Activated T-cell treated with anti-CD3 and anti-CD28 coated beads for 48 hours (primary cell): ENCODE measurements at places on chromosomes 16 and 17.

DNA sequence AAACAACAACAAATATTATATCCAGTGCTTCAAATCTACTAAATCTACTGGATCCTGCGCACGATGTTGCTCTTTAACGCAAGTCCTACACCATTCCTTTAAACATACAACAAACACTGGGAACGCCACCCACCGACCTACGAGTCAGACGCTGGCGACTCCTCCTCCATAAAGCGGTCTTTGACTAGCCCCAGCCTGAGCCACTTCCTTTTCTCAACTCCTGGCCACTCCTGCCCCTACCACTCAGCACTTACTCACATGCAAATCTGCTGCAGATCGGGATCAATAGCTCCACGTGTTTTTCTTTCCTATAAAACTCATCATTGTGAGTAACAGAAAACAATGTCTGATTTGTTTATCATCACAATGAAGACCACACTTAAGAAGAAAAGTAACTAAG is 32.8 kb upstream of the MNT start:
- no peak for DNase-seq

GRCh38 chr16:72246423-72246822 is 74.5 kb upstream of the PMFBP1 start:
- DNase-seq: no peak

- DNase-seq: no peak
Observed at GRCh38 chr17:8861495-8862181, 5.8 kb downstream of the PIK3R6 start.

GRCh38 chr16:84616515-84616914 is 1.4 kb downstream of the COTL1 start:
- no peak for DNase-seq

DNA sequence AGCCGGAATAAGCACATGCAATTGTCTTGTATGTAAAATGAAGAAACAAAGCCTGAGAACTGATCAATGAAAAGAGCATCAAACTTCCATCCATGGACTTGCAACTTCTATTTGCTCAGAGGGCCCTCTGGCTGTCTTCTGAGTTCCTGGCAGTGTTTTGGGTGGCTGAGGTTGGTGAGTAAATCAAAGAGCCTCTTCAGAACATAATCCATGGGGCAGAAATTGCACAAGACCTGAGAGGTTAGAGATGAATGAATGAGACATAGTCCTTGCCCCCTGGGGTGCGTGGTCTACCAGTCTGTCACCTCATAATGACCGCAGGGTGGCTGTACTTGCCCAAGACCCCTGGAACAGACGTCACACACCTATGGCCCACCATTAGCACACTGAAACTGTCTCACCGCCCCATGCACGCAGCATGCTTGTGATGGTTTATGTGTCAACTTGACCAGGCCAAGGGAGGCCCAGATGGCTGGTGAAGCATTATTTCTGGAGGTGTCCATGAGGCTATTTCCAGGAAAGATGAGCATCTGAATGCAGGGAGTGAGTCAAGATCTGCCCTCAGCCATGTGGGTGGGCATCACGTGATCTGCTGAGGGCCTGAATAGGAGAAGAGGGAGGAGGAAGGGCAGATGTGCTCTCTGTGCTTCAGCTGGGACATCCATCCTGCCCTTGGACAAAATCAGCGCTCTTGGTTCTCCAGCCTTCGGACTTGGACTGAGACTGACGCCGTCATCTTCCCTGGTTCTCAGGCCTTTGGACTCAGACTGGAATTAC is 8.3 kb downstream of the PIK3R6 start:
- peak; percentile 23 for DNase-seq

DNA sequence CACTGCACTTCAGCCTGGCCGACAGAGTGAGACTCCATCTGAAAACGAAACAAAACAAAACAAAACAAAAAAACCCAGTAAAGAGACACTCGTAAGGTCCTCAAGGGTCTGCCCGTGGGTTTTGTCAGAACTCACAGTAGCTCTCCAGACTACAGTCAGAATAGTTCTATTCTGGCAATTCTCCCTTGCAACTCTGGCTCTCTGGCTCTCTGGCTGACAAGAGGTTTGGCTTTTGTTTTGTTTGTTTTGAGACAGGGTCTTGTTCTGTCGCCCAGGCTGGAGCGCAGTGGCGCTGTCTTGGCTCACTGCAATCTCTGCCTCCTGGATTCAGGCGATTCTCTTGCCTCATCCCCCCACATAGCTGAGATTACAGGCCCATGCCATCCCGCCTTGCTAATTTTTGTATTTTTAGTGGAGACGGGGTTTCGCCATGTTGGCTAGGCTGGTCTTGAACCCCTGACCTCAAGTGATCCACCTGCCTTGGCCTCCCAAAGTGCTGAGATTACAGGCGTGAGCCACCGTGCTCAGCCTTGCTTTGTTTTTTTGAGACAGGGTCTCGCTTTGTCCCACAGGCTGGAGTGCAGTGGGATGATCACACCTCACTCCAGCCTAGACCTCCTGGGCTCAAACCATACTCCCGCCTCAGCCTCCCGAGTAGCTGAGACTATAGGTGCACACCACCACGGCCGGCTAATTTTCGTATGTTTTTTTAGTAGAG is 20.5 kb upstream of the CHP2 start:
- no peak for DNase-seq

GRCh38 chr16:80719573-80719972 is 84.8 kb downstream of the CDYL2 start:
- no peak for DNase-seq

DNA sequence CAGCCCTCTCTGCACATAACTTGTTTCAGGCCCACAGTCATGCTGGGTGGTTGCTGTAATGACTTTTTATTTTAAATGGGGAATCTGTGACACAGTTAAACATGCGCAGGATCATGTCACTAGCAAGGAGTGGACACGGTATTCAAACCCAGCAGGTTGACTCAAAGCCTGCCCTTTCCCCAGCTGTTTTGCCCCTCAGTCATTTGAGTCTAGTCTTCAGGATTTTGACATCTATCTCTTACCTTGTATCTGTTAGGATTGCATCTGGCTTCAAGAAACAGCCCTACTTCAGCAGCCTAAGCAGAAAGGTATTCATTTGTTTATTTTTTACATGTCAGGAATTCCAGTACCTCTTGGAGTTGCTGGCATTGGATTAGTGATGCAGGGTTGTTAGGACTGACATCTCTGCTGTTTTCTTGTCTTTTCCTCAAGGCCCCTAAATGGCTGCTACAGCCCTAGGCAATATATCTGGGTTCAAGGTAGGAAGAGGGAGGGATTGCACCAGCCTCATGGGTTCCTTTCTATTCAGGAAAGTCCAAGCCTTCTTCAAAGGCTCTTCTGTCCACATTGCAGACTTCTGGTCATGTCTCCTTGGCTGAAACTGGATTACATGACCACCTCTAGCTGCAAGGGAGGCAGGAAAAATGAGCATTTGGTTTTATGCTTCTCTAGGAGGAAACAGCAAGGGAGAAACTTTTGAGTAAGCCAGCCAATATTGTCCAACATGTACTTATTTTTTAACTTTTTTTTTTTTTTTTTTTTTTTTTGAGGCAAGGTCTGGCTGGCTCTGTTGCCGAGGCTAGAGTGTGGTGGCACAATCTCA is 22.8 kb downstream of the ABCC1 start:
- DNase-seq: no peak

DNA sequence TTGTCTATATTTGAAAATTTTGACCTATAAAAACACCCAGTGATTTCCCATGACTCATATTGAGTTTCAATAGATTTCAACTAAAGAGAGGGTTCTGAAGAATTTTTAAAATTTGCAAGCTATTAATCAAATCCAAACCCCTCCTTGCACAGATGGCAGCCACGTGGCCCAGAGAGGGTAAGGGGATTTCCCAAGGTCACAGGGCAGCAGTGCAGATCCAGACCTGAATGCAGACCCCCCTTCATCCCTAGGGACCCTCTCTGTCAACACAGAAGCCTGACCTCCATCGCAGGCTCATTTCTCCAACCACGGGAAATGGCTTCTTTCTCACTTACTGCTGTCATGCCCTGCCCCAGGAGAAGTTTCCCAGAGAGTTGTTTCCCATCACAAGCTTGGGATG is 24.7 kb upstream of the CES5A start:
- DNase-seq: no peak

- DNase-seq: no peak
Observed at GRCh38 chr16:85798283-85798776, 1.0 kb downstream of the EMC8 start.

DNA sequence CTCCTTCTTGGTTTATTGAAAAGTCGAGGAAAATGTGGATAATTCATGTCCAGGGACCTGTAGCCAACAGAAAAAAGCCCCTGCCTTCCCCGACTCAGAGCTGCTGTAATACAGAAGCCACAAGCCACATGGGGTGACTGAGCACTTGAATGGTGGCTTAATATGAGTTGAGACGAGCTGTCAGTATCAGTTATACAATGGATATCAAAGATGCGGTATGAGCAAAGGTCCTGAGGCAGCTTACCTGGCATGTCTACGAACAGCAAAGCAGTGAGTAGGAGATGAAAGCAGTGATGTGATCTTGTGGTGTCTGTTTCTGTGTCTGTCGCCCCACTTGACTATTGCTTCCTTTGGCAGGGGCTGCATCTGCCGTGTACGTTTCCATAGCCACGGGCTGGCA is 12.2 kb upstream of the RMI2 start:
- no peak for DNase-seq

- DNase-seq: no peak
Observed at GRCh38 chr17:57432507-57433277, 176.4 kb downstream of the MSI2 start.

GRCh38 chr17:73096211-73096610 is 3.7 kb upstream of the SLC39A11 start:
- DNase-seq: no peak

DNA sequence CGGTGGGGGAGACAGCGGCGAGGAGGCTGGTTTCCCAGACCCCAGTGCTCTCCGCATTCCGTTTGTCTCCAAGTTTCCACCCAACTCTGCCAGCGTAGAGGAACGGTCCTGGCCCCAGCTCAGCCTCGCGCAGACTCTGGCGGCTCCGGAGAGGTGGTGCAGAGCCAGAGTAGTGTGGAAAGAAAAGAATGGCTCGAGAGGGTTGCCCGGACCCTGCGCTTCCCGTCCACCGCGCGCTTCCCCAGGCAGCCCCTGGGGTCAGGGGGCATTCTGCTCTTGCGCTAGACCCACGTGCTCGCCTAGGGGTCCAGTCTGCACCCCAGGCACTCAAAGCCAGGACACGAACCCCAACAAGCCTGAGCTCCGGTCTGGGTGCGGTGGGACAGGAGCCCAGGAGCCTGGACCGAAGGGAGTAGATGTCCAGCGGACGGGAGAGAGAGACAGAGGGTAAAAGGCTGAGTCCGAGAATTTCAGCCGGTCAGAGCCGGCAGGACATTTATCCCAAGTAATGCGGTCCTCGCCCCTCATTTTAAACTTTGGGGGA is 3.8 kb downstream of the PMP22 start:
- no peak for DNase-seq

DNA sequence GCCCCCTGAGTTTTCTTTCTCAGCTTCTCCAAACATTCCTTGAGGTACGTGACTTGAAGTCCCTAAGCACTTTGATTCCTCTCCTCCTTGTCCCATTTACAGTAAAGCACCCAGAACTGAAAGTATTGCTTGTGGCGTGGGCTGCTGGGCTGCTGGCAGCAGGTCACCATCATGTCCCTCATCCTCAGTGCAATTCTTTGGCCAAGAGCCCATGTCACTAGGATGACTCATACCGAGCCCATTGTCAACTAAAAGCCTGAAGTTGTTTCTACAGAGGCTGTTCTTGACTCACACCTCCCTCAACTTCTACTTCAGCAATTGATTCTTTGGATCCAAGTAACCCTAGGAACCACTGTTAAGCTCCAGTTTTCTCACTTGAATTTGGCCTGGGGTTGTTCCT is 54.3 kb downstream of the KPNA2 start:
- DNase-seq: no peak

DNA sequence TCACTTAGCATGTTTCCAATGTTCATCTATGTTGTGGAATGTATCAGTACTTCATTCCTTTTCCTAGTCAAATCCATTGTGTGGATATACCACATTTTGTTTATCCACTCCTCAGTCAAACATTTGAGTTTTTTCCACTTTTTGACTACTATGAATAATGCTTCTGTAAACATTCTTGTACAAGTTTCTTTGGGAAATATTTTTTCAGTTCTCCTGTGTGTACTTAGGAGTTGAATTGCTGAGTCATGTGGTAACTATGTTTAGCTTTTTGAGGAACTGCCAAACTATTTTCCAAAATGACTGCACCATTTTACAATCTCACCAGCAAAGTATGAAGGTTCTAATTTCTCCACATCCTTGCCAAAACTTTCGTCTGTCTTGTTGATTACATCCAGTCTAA is 223.7 kb upstream of the AXIN2 start:
- DNase-seq: no peak

DNA sequence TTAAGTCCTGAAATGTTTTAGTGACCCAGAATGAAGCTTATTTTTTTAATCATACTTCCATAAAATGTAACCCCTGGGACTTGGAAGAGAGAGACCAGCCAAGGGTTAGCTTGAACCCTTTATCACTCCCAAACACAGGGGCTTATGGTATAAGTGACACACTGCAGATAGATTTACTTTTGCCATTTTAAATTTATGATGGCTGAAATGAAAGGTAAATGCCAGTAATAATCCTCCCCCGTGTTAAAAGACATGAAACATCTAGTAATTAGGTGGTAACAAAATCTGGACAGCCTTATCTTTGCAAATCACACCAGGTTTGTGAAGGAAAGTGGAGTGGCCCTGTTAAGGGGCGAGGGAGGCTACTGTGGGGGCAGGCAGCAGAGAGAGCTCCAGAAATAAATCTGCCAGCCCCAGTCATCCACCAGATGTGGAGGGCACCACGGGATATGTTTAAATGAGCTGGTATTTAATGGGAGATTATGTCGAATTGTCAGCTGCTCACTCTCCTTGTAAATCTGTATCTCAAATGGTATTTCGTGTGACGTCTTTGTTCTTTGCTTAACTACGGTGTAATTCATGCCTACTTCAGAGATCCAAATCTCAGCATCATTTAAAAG is 326.5 kb downstream of the WWOX start:
- DNase-seq: no peak

DNA sequence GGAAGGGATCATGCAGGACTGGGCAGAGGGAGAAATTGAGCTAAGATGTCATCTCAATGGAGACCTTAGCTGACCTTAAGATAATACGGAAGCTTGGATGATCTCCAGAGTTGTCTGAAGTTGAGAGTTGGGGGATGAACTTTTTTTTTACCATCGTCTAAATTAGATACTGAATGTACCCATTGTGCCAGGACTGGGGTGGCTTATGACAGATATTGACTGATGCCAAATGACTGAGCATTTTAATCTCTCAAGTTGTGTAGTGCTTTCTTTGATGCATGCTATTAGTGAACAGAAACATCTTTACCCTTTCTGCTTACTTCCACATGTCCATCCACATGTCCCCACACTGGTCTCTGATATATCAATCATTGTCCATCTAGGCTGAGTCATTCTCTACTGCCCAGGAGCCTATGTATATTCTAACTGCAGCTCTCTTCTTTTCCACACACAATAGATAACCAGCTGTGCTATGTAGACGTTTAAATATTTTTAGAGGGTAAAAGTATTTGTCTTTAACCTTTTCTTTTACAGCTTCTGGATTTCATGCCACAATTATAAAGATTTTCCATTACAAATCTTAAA is 60.2 kb upstream of the ZKSCAN2 start:
- DNase-seq: no peak
